Amygdala (tissue), 56 donors: ENCODE measurements at places on chromosomes 11 and 22.
A peak's percentile ranks its signal among the peaks of the same experiment; 100 is the strongest.

DNA sequence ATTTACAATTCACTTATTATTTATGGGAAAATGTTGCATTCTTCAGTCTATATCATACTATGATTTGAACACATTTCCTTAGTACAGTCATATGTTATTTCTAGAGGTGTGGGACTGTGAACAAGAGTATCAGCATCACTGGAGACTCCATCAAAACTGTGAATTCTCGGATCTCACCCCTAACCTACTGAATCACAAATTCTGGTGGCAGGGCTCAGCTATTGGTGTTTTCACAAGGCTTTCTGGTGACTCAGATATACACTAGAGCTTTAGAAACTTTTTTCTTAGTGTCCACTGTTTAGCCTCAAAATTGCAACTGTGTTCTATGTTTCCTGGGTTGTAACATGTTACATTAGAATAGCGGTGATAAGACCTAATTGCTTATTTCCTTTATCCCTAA, 352.9 kb upstream of the DDI1 start:
- DNase-seq = no peak

DNA sequence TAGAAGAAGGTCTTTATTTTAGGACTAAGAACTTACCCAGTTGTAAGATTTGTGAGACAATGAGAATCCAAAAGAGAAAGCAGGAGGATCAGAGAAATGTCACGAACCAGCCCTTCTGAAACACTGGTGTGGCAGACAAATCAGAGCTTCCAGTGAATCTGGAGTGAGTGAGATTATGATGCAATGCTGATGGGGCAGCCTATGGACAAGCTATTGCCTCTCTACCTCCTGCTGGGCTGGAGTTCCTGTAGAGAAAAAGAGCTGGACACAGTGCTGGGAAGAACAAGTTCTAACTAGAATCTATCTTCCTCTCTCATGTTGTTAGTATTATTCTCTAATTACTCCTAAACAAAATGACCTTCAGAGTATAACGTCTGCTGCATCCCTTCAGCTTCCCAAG, 12.0 kb upstream of the ANO3 start:
- no peak for DNase-seq

DNA sequence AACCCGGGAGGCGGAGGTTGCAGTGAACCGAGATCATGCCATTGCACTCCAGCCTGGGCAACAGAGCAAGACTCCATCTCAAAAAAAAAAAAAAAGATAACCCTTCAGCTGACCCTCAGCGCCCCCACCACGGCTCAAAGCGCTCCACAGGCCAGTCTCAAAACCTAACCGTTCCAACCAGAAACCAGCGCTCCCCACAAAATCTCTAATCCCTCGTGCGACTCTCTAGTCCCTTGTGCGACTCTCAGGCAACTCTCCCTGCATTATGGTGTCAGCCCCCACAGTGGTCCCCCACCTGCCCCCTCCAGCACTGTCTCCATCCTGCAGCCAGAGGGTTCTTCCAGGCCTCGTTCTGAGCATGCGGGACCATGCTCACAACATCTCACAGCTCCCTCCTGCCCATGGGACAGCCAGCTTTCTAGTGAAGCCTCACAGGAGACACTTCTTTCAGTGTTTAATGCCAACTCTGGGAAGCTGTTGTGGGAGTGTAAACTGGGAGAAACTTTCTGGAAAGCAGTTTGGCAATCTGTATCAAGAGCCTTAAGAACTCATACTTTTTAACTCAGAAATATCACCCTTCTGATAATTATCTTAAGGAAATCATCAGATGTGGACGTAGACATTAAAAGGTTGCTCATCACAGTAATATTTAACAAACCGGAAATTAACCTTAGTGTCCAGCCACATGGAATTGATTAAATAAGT, 4.2 kb upstream of the RASGRP2 start:
- no peak for DNase-seq

- peak; percentile 6 for DNase-seq
Observed at GRCh38 chr22:30680991-30681770, 13.5 kb upstream of the OSBP2 start.

GRCh38 chr11:102486584-102486983, 34.0 kb upstream of the TMEM123 start:
- no peak for DNase-seq

- no peak for DNase-seq
Observed at GRCh38 chr11:20584093-20584774, 15.2 kb upstream of the SLC6A5 start.

DNA sequence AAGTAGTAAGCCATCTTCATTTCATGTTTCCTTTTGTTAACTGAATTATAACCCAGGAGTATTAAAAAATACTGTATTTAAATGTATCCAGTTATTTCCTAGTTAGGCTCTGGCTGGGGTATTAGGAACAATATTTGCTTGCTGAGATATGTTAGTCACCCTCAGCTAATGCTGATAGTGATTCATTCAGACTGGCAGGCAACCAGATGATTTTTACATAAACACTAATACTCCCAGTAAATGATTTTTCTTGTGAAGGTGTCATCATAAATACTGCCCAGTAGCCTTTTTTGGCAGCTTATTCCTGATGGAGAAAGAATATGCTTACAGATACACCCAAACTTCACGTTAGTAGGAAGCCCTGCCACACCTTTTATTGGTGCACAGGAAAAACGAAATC, 8.1 kb downstream of the YWHAH start:
- DNase-seq = no peak

GRCh38 chr11:57303280-57303989, 21.3 kb downstream of the TNKS1BP1 start:
- no peak for DNase-seq

DNA sequence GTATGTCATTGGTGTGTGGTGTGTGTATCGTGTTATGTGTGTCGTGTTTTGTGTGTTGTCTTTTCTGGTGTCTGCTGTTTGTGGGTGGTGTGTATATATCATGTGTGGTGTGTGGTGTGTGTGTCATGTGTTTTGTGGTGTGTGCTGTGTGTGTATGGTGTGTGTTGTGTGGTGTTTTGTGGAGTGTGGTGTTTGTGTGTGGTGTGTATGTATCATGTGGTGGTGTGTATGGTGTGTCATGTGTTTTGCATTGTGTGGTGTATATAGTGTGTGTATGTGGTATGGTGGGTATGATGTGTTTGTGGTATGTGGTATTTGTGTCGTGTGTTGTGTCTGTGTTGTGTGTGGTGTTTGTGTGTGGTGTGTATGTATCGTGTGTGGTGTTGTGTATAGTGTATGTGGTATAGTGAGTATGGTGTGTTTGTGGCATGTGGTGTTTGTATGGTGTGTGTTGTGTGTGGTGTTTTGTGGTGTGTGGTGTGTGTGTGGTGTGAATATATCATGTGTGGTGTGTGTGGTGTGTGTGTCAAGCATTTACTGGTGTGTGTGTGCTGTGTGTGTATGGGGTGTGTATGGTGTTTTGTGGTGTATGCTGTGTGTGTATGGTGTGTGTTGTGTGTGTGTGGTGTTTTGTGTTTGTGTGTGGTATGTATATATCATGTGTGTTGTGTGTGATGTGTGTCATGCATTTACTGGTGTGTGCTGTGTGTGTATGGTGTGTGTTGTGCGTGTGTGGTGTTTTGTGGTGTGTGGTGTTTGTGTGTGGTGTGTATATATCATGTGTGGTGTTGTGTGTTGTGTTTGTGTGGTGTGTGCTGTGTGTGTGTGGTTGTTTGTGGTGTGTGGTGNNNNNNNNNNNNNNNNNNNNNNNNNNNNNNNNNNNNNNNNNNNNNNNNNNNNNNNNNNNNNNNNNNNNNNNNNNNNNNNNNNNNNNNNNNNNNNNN, 12.7 kb downstream of the PIM3 start:
- DNase-seq = no peak

DNA sequence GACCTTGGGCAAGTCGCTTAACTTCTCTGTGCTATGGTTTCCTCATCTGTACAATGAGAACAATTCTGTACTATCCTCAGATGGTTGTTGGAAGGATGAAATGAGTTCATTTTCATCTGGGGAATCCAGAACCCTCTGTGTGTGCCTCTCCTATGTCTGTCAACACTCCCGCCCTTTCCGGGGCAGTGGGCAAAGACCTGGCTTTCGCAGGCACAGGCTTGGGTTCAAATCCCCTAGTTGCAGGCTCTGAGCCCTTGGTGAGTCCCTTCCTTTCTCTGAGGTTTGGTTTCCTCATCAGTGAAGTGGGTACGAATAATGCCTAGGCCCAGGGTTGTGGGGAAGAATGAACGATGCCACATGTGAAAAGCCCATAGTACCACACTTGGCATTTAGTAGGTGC, 6.0 kb downstream of the PNPLA5 start:
- no peak for DNase-seq

DNA sequence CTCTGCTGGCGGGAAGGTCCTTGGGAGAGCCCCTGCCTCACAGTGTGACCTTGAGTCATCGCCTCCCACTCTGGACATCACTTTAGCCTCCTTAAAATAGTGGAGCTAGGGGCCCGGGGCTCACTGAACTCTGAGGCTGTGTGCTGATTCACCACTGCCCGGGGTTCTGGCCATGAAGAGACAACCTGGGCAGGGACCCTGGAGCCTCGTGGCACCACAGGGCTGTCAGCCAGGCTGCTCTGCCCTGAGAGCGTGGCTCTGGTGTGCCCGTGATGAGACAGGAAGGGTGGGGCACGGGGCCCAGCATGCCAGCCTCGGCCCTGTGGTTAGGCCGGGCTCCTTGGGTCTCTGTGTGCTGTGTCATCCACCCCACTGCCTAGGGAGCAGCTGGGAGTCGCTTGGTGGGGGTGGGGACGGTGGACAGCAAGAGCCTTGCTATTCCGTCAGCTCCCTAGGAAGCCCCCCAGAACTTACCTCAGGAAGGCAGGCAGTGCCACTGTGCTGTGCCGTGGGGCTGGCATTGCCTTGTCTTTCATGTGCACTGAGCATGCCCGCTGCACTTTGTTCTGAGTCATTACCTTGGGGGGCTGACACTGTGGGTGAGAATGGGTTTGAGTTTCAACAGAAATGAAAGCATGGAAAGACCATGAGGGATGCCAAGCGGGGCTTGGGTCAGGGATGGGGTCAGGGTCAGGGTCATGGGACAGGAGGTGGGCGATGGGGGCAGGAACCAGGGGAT, 31.7 kb downstream of the TPCN2 start:
- no peak for DNase-seq

DNA sequence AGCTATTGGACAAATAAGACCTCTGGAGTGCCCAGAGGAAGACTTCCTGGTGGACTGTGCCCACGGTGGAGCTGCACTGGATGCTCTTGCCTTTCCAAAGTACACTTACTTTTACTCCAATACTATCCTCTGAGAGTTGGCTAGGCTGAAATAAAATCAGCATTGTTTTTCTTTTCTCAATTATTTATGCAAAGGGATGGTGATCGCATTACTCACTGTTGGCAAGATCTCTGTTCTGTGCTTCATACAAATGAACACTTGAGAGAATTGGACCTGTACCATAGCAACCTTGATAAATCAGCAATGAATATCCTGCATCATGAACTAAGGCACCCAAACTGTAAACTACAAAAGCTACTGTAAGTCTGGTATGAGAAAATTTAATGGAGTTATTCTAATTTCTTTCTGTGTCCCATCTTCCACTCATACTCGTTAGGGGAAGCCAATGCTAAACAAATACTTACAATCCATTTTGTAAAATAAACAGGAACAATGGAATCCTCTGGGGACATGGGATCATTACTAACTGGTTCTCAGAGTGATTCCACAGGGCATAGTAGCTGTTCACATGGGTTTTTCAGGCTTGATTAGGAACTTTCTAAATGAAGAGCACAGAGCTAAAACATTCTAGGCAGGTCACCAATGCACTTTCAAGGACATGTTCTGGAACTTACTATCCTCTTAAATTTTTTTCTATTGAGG, 26.3 kb downstream of the NLRP14 start:
- no peak for DNase-seq

DNA sequence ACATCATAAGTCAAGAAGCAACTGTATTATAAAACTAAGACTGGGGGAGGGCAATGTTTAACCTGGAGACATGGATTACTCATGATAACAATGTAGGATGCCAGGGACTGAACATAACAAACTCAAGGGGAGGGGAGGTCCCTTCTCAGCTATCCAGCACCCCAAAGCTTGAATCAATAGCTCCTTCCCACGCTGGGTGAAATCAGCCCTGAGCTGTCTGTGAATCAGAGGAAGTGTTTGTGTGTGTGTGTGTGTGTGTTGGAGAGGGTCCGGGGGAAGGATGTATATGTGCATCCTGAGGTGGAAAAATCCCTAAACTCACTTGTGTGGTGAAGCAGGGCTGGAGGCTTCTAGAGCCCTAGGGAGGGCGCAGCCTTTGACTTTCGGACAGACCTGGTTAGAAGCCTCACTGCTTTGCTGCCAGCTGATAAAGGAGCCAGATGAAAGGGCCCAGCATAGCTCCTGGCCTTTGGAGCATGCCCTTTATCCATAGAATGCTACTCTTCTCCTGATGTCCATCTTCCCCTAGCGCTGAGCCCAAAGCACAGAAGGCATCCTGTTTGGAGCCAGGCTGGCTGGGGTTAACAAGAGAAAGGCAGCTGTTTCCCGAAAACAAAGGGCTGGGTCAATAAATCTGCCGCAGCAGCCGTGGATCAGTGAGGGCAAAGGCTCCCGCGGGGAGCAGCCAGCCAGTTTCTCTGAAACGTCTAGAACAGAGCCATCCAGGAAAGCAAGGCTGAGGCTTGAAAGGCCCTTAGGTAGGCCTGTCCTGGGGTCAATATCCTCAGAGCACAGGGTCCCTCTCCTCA, 35.8 kb downstream of the TNKS1BP1 start:
- no peak for DNase-seq

DNA sequence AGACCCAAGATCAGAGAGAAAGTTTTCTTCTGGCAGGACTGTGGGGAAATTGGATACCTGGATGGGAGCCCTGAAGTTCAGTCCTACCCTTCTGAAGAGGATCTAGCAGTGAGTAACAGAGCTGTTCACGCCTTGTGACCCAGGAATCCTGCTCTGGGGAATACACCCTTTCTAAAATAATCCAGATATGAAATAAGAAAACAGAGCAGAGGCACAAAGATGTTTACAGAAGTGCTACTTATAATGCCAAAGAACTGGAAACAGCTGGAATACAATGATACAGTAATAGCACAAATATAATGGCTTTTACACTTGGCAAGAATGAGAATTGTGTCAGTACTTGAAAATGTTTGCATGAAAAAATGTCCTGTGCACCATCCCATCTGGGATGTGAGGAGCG, 304.0 kb upstream of the NARS2 start:
- DNase-seq = no peak

DNA sequence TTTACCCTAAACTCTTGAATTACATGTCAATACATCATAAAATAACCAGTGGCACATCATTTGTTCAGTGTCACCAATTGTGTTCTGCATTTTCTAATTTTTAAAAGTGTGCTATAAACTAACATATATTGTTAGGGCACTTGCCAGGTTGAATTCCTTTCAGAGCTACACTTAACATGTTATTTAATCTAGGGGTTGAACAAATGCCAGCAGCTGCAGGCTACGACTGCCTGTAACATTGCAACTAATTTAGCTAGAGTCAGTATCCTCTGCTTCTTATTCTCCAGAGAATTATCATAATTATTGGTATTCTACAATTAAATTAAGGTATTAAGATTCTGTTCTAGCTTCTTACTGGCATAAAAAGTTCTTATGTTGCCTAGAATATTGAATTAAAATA, 46.4 kb upstream of the ARHGAP42 start:
- DNase-seq = no peak

GRCh38 chr11:134705858-134706257, 293.8 kb upstream of the B3GAT1 start:
- no peak for DNase-seq

- no peak for DNase-seq
Observed at GRCh38 chr22:30040499-30041260, 39.6 kb upstream of the HORMAD2 start.
